ENCODE measurements at places on chromosomes 7 and 10.

GRCh38 chr10:58320351-58321049, 14.3 kb upstream of the UBE2D1 start:
- no peak for DNase-seq

GRCh38 chr7:121624958-121625357, 228.8 kb upstream of the FAM3C start:
- no peak for DNase-seq

DNA sequence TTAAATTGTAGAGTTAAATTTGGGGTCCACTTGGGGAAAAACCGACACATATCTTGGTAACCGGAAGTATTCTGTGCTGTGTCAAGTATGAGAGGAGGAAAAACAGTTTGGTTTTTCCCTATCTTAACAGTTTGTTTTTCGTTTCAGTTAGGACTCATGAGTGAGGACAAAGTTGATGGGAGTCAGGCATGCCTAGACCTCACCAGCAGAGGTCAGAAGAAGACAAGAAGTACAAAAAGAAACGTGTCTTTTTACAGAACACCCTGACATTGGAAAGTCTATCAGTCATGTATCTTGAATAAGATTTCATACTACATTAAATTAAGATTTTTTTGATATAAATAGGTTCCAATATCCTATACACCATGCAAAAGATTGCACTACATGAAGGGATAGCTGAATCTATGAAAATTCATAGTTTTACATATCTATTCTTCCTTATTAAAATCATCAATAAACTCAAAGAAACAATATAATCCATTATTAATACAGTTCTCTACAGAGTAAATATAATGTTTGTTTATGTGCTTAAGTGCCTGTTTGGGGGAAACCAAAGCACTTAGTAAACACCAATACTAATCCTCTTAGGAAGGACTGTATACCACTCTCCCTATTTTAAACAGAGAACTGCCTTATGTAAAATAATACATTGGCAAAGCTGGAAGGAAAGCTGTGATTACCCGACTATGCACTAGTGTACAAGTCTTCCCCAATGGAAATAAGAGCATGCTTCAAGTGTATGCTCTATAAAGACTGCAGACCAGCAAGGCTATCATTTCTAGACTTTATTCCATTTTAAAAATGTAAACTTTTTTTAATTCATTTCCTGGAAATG, 95.6 kb downstream of the USP6NL start:
- DNase-seq, result no peak

- DNase-seq, result no peak
Measured at GRCh38 chr10:68047122-68047521, 28.0 kb downstream of the HERC4 start.

DNA sequence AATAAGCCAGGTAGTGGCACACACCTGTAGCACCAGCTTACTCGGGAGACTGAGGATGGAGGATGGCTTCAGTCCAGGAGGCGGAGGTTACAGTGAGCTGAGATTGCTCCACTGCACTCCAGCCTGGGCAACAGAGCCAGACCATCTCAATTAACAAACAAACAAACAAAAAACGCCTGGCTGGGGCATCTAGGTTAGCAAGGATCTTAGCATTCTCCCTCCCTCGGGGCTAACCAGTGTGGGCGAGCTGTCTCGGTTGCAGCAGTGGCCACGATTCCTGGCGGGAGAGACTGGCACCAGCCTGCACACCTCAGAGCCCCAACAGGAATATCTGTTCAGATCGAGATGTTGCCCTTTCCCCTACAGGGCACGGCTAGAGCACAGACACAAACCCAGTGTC, 91.3 kb upstream of the KCTD7 start:
- no peak for DNase-seq

GRCh38 chr7:37822946-37823345, 25.5 kb upstream of the NME8 start:
- DNase-seq, result no peak

DNA sequence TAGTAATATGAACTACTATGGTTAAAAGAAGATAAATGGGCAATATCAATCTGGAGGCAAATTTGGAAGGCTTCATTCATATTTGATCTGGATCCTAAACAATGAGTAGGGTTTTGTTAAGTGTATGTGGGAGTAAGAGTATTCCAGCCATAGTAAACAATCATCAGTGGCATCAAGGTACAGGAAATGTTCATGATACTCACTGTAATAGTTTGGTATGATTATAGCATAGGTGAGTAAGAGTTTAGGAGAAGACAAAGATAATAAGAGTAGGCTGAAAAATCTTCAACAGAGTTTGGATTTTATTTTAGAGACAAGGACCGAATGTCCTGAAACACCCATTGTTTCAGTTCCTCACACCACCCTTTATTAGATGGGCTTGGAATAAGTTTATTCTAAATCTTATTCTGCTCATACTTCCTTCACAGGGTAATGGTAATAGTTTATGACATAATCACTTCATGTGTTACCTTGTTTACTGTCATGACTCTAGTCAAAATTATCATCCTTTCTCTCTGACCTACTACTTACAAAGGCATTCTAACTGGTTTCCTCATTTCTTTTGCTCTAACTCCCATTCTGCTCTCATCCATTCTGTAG, 38.9 kb downstream of the BRAF start:
- DNase-seq, result no peak

GRCh38 chr10:121598263-121599249, at the start of gene FGFR2:
TSS of gene FGFR2 (minus strand) at chr10:121598444. CDS start at chr10:121593817, 4,627 bp downstream.
- no peak for DNase-seq

DNA sequence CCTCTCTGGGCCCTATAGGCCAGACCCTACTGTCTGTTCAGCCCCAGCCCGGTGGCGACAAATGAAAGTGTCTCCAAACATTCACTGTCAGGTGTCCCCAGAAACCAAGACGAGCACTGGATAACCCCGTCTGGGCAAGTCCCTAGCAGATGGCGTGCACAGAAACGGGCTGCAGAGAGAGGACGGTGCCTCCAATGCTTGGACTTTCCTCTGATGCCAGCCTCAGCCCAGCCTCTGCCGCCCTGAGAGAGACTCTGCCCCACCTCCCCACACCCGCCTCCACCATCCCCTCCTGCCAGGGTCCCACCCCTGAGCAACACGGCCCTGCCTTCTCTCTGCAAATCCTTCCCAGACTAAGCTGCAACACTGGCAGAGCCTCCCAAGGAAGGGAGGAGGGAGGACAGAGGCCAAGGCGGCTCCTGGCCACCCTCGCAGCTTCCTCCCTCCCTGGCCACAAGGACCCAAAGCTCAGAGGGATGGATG, 7.4 kb upstream of the LFNG start:
- DNase-seq, result no peak

DNA sequence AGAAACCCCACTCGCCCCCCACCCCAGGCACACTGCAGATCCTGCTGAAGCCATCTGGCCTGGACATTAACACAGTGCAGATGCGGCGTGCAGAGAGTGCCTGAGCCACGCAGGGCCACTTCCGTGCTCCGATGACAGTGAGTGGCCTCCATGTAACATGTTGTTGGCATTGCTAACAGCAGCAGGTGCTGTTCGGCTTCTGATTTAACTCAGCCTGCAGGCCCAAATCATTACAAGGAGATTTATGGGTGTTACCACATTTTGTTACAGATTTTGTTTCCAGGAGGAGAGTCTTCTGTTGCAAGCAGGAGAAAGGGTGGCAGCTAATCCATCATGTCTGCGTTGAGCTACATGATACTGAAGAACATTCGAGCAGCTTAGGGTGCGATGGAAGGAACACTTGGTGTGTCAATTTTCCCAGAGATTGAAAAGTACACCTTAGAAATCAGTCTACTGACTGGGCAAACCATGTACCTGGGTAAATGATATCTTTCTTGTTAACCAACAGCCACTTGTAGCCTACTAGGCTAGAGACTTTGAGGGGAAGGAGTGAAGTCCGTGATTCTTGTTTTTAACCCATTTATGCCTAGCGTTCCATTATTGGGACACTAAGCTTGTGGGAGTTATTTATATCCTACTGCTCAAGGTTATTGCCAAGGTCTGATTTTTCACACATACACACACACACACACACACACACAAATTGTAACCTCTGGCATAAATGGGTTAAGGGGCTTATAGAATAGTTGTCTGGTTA, 90.0 kb downstream of the JCAD start:
- no peak for DNase-seq

DNA sequence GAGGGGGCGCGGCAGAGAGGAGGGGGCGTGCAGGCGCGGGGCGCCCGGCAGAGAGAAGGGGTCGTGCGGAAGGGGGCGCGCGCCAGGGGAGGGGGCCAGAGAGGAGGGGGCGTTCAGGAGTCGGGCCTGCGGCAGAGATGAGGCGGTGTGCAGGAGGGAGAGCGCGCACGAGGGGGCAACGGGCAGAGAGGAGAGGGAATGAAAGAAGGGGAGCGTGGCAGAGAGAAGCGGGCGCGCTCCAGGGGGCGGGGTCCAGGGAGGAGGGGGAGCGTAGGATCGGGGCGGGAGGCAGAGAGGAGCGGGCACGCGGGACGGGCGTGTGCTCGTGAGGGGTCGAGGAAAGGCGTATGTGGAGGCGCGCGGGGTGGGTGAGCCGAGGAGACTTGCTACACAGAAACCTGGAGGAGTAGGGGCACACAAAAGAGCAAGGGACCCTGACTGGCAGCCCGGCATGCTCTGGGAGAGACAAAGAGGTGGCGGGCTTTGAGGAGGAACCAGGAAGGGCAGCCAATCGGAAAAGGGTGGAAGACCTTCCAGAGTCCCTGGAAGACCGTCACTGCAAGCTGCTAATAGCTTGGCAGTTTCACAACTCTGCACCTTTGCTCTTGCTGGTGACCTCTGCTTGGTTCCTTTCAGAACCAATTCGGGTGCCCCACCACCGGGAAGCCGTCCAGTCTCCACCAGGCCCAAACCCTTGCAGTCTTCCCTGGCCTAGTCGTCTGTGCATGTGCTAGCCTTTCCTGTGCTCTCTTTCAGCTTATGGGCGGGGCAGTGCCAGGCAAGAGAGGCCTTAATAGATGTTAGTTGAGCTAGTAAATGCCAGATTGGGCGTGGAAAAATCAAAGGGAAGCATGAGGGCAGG, 639 bp downstream of the DYDC2 start:
- no peak for DNase-seq

DNA sequence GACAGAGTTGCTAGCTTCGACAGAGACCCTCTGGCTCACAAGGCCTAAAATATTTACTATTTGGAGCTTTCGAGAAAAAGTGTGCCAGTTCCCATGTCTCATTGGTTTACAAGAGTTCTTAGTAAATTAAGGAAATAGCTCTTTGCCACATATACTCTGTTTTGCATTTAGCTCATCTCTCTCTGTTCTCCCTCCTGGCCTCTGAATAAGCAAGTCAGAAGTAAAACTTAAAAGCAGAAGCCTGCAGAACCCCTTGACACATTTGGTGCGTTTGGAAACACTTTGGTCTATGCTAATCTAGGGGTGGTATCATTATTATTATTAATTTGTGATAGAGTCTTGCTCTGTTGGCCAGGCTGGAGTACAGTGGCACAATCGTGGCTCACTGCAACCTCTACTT, 6.4 kb downstream of the CARD11 start:
- no peak for DNase-seq

- no peak for DNase-seq
Measured at GRCh38 chr10:132292287-132293200, 15.2 kb downstream of the STK32C start.

GRCh38 chr10:102240467-102241031, 763 bp downstream of the PITX3 start:
- no peak for DNase-seq

- DNase-seq, result no peak
Measured at GRCh38 chr7:135761751-135762488, 13.3 kb upstream of the FAM180A start.

DNA sequence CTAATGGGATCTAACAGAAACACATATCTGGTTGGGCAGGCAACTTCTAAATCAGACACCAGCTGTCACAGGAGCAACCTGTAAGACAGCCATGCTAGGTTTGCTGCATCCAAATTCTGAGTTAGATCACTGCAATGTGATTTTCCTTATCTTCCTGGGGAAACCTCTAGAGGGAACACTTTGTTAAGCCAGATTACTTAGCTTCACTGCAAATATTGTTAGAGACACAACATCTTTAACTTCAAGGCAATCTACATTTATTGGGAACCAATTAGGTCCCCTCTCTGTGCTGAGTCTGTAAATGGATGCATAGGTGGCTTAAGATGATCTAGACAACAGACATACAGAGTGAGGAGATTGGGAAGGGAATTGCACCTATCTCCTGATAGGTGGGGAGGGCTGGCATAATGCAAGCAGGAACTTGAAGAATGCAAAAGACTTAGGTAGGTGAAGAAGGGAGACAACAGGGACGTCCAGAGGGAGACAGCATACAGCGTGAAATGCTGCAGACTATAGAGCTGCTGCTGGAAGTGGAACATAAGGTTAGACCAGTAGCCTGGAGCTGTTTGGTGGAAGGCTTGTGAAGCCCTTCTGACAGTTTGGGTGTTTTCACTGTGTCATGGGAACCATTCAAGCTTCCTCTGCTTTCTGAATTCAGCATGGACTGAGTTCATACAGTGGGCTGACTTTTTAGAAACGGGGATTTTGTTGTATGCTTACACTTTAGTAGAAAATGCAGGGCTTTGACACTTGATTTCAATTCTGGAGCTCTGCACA, 109.8 kb upstream of the ELMO1 start:
- no peak for DNase-seq

GRCh38 chr7:159192725-159193453, 48.2 kb upstream of the VIPR2 start:
- DNase-seq, result no peak

DNA sequence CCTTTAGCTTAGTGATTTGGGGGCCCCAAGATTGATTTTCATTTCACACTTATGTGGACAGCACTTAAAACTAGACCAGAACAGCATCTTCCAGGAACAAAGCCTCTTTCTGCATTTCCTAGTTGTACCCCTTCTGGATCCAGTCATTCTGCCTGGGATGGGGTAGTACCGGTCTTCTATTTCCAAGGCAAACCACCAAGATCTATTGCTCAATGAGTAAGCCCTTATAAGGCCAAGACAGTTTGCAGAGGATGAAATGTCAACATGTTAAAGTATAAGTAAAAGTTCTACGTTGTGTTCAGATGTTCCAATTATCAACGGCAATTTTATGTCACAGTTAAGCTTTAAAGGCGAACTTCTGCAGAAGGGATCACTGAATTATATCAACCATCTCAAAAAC, 106.9 kb upstream of the ZNF746 start:
- DNase-seq, result no peak

DNA sequence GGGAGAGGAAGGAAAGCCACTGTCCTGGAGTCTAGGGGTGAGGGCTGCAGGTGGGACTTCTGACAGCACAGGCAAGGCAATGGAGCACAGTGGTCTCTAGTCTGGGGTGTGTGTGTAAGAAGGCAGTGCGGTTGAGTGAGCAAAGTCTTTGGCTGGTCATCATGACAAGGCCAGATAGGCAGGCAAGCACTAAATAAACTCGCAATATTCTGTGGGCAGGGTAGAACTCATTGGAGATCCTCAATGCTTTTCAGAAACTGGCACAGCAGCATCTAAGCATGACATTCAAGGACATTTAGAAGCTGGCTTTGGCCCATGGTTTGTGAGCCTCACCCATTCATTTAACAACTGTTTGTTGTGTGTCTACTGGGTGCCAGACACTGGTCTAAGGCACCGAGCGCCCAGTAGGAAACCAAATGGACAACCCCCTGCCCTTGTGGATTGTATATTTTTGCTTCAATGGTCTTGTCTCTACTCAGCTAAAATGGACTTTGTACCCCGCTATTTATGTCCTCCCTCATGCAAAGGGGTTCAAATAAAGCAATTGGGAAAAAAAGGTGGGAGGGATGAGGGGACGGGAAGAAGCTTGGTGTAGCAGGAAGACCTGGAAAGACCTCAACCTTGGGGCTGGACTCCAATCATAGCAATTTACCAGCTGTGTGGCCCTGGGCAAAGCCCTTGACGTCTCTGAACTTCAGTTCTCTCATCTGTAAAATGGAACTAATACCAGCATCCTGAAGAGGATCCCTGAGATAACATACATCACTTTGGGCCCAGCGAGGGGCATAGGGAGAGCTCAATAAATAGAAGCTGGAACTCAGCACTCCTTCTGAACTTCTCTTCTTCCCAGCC, 116.0 kb downstream of the NEURL1 start:
- no peak for DNase-seq
